Glutamatergic neuron (in vitro differentiated cells): ENCODE measurements at places on chromosomes 12 and 14. TPM values are rescaled to one million over a fixed set of nuclear protein-coding genes. Genes with fewer than 3 reads are reported as not detected.

- H3K4me3 ChIP-seq: no peak overlapping the region
- peaks cover 9% of the 10 kb centered on the region for H3K4me1 ChIP-seq
- H3K27ac ChIP-seq: no peak overlapping the region
Measured at GRCh38 chr12:6372403-6373003, 2.9 kb downstream of the SCNN1A start.

GRCh38 chr14:69882116-69882864, 3.1 kb downstream of the SMOC1 start:
- H3K27ac ChIP-seq: no peak overlapping the region
- DNase-seq: peak; percentile 24
- peaks cover 6% of the 10 kb centered on the region for H3K27me3 ChIP-seq
- H3K4me3 ChIP-seq: no peak overlapping the region
- peaks cover 15% of the 10 kb centered on the region for H3K4me1 ChIP-seq

- H3K4me1 ChIP-seq: no peaks in the 10 kb centered on the region
- H3K27ac ChIP-seq: no peak overlapping the region
- H3K4me3 ChIP-seq: no peak overlapping the region
- H3K36me3 ChIP-seq: no peaks in the 10 kb centered on the region
- no peak for DNase-seq
Measured at GRCh38 chr14:83170165-83170564, 1636.5 kb upstream of the SEL1L start.

GRCh38 chr12:124640056-124640455, 72.6 kb upstream of the NCOR2 start:
- no peak overlapping the region for H3K27ac ChIP-seq
- H3K27me3 ChIP-seq: peaks cover 8% of the 10 kb centered on the region
- H3K36me3 ChIP-seq: peaks cover 9% of the 10 kb centered on the region

DNA sequence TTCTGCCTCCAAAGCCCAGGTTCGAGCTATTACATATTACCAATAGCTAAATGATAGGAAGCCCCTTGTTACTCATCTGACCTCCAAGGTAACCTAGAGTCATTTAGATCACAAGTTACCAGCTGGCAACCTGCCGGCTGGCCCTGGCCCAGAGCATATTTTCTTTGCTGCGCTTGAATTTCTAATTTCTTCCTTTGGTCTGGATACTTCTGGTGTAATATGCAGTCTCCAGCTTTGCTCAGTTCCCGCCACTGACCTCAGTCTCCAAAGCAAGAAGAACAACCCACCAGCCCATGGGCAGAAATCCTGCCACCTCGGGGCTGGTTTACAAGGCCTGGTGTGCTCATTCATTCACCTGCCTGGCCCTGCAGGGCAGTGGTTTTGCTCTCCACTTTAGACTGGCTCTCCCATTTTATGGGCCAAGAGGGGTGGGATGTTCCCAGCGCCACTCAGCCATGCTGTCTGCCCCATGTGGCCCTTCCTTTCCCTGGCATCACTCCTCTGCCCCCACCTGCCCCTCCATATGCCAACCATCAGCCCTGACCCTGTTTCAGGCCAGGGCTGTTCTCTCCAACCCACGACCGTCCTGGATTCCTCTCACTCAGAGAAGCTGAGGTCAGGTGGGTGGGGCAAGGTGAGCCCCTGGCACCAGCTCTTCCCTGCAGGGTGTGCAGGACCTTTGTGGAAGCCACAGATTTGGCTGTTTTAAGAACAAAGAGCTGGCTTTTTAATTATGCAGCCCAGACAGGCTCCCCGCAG, 76.0 kb downstream of the PRIMA1 start:
- no peak for DNase-seq
- peaks cover 5% of the 10 kb centered on the region for H3K36me3 ChIP-seq
- no peak overlapping the region for H3K4me3 ChIP-seq
- H3K27ac ChIP-seq: no peak overlapping the region

DNA sequence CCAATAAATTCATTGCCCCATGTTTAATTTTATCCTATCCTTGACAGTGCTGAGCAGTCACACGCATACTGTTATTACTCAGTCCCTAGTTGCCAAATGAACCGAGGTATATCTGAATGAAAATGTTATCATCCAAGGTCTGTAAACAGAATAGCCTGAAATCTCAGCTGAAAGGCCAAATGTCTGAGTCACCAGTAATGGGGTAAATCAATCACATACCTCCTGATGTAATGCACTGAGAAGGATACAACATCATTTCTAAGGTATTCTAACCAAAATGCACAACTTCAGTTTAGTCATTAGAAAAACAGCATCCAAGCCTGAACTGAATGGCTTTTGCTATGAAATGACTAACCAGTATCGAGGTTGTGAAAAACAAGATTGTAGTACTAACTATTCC, 228.6 kb downstream of the DPF3 start:
- peaks cover 4% of the 10 kb centered on the region for H3K27me3 ChIP-seq
- peaks cover 4% of the 10 kb centered on the region for H3K36me3 ChIP-seq
- no peak overlapping the region for H3K4me3 ChIP-seq
- H3K27ac ChIP-seq: no peak overlapping the region
- no peak for DNase-seq

GRCh38 chr14:20409226-20409625, 4.1 kb downstream of the TEP1 start:
- H3K27ac ChIP-seq: no peak overlapping the region
- H3K27me3 ChIP-seq: peaks cover 5% of the 10 kb centered on the region
- DNase-seq: no peak
- H3K4me3 ChIP-seq: no peak overlapping the region
- no peaks in the 10 kb centered on the region for H3K4me1 ChIP-seq

- H3K4me3 ChIP-seq: peak within 1 kb of the TSS; percentile 86
- DNase-seq: peak; percentile 74
- peaks cover 25% of the 10 kb centered on the region for H3K4me1 ChIP-seq
- H3K27me3 ChIP-seq: peaks cover 12% of the 10 kb centered on the region
- H3K27ac ChIP-seq: peak within 1 kb of the TSS; percentile 68
- H3K36me3 ChIP-seq: no peaks in the 10 kb centered on the region
Measured at GRCh38 chr14:91113829-91114078, at the start of gene DGLUCY. TSS of gene DGLUCY (plus strand) at chr14:91114073. CDS start at chr14:91160295, 46,222 bp downstream.

- H3K4me3 ChIP-seq: no peak overlapping the region
- H3K4me1 ChIP-seq: peaks cover 12% of the 10 kb centered on the region
- H3K27me3 ChIP-seq: peaks cover 3% of the 10 kb centered on the region
- no peak overlapping the region for H3K27ac ChIP-seq
- no peaks in the 10 kb centered on the region for H3K36me3 ChIP-seq
- no peak for DNase-seq
Measured at GRCh38 chr14:68359837-68360552, 432.9 kb downstream of the ZFP36L1 start.

- no peak for DNase-seq
- no peaks in the 10 kb centered on the region for H3K27me3 ChIP-seq
- no peaks in the 10 kb centered on the region for H3K4me1 ChIP-seq
- H3K36me3 ChIP-seq: no peaks in the 10 kb centered on the region
- H3K4me3 ChIP-seq: no peak overlapping the region
Measured at GRCh38 chr12:39499296-39499695, 56.4 kb upstream of the KIF21A start.

DNA sequence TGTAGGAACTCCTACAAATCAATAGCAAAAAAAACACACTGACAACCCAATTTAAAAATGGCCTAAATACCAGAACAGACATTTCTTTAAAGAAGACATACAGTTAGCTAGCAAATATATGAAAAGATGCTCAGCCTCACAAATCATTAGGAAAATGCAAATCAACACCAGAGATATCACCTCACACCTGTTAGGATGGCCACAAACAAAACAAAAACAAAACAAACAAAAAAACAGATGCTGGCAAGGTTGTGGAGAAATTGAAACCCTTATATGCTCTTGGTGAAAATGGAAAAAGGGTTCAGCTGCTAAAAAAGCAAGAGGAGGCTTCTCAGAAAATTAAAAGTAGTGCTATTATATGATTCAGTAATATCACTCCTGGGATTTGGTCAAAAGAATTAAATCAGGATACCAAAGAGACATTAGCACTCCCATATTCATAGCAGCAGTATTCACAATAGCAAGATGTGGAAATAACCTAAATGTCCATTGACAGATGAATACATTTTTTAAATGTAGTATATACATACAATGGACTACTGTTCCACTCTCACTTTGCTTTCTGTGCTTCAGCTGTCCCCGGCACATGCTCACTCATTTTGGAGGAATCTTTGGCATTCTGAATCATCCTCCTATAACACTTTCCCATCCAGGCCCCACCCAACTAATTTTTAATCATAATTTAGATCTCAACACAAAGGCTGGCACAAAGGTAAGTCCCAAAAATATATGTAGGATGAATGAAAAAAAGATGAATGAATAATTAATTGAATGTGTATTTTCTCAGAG, 99.1 kb downstream of the SYT1 start:
- H3K4me1 ChIP-seq: no peaks in the 10 kb centered on the region
- no peaks in the 10 kb centered on the region for H3K36me3 ChIP-seq
- no peak overlapping the region for H3K27ac ChIP-seq
- H3K27me3 ChIP-seq: no peaks in the 10 kb centered on the region
- H3K4me3 ChIP-seq: no peak overlapping the region

- no peak for DNase-seq
- H3K4me3 ChIP-seq: no peak overlapping the region
- peaks cover 4% of the 10 kb centered on the region for H3K4me1 ChIP-seq
- peaks cover 2% of the 10 kb centered on the region for H3K27me3 ChIP-seq
- no peak overlapping the region for H3K27ac ChIP-seq
Measured at GRCh38 chr12:45256721-45257120, 40.8 kb downstream of the ANO6 start.

DNA sequence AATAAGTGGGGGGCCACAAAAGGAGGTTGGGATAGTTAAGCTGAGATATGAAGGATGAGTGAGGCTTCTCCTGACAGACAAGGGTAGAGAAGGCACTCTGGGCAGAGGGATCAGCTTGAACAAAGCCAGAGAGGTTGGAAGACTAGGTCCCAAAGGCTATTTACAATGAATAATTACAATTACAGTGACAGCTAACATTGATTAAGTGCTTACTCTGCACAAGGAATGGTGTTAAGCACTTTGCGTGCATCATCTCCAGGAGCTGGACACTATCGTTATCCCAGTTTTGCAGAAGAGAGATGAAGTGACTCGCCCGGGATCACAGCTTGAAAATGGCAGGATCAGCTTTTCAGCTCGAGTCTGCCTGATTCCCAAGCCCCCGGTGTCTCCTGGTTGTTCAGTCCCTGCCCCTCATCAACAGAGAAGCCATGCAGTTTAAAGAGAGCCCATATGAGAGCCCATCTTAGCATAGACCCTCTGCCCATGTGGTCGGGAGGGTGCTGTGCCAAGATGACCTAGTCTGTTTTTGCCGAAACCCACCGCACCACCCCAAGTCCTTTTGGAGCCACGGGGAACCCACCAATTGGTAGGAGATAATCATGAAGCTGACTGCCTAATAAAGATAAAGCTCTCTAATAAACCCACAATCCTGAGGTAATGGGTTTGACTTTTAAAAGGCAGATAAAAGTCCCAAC, 89.9 kb upstream of the HSPB8 start:
- H3K36me3 ChIP-seq: peaks cover 12% of the 10 kb centered on the region
- H3K27me3 ChIP-seq: peaks cover 5% of the 10 kb centered on the region
- no peak overlapping the region for H3K4me3 ChIP-seq
- no peak for DNase-seq

DNA sequence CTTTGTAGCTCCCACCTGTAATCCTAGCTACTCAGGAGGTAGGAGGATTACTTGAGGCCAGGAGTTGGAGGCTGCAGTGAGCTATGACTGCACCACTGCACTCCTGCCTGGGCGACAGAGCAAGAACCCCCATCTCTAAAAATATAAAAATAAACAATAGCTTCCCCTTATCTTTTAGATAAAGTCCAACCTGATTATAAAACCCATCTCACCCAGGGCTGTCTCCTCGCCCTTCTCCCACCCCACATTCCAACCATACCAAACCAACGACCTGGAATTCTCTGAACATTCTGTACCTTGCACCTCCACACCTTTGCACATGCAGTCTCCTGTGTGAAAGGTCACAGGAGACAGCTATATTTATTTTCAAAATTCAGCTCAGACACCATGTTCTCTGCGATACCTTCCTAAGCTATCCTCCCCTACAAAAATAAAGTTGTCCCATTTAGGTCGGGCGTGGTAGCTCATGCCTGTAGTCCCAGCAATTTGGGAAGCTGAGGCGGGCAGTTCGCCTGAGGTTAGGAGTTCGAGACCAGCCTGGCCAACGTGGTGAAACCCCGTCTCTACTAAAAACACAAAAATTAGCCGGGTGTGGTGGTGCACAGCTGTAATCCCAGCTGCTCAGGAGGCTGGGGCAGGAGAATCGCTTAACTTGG, 7.7 kb downstream of the SLC7A7 start:
- H3K27ac ChIP-seq: no peak overlapping the region
- H3K27me3 ChIP-seq: no peaks in the 10 kb centered on the region
- no peaks in the 10 kb centered on the region for H3K36me3 ChIP-seq
- no peak overlapping the region for H3K4me3 ChIP-seq

DNA sequence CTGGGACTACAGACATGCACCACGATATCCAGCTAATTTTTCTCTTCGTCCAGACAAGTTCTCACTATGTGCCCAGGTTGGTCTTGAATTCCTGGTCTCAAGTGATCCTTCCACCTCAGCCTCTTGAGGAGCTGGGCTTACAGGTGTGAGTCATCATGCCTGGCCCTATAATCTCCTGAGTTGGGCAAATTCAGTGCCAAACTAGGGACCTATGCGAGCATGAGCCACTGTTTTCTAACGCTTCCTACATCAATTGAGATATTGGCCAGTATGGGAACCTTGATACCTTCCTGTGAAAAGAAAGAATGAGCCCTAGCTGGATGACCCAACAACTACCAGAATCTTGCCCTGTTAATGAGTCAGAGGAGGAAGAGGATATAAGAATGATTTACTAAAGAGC, 585.2 kb downstream of the C12orf50 start:
- peaks cover 4% of the 10 kb centered on the region for H3K4me1 ChIP-seq
- no peak overlapping the region for H3K27ac ChIP-seq

DNA sequence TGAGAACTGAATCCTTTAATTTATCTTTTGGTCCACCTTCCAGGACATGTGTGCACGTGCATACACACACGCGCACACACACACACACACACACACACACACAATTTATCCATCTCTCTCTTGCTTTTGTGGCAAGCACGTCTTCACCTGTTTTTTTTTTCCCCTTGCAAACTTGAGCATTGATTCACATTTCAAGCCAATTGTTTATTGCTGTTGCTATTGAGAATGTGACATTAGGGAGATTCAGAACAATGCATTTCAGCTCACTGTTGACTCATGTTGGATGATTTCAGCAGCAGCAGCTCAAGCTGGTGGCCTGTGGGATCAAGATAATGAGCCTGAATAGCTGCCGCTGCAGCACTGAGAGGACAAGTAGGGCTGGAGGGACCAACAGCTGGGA, 128.9 kb downstream of the SNAPC1 start:
- peaks cover 6% of the 10 kb centered on the region for H3K27me3 ChIP-seq
- H3K4me1 ChIP-seq: peaks cover 7% of the 10 kb centered on the region
- H3K27ac ChIP-seq: no peak overlapping the region

SLC10A1 gene
- not detected for total RNA-seq

MTRFR gene
- 11.1 TPM for total RNA-seq

TMEM116 gene
- total RNA-seq: 9.7 TPM

PLEKHG7 gene
- not detected for total RNA-seq

TAS2R9 gene
- total RNA-seq: not detected

CDKN1B gene
- 36.0 TPM for total RNA-seq

CPSF6 gene
- total RNA-seq: 167 TPM

LHX5 gene
- total RNA-seq: 3.1 TPM

LYSET gene
- total RNA-seq: 15.9 TPM

BCL7A gene
- total RNA-seq: 148 TPM

TAS2R13 gene
- 2.0 TPM for total RNA-seq

TSPAN19 gene
- 2.9 TPM for total RNA-seq

ANKRD33 gene
- total RNA-seq: not detected

PTPRO gene
- 32.5 TPM for total RNA-seq
